NB4 (cell line): ENCODE measurements at places on chromosomes 16 and 17.

DNA sequence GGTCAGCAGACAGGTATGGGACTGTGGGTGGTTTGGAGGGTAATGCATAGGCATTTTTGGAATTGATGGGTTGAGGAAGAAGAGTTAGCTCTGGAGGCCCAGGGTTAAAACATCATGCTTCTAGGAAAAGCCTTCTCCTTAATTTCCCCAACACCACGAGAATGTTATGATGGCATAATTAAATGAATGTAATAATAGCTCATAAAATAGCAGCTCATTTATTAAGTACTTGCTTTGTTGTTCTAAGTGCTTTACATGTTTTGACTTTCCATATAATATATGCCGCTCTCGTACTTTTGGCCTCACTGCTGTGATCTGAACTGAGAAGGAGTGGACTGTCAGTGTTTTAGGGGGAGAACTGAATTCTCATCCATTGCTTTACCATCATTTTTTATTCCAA, 14.3 kb downstream of the LIMD2 start:
- no peak for DNase-seq

GRCh38 chr17:68953340-68953997, 1.7 kb downstream of the ABCA8 start:
- no peak for DNase-seq

GRCh38 chr16:72241008-72241407, 69.1 kb upstream of the PMFBP1 start:
- no peak for DNase-seq

DNA sequence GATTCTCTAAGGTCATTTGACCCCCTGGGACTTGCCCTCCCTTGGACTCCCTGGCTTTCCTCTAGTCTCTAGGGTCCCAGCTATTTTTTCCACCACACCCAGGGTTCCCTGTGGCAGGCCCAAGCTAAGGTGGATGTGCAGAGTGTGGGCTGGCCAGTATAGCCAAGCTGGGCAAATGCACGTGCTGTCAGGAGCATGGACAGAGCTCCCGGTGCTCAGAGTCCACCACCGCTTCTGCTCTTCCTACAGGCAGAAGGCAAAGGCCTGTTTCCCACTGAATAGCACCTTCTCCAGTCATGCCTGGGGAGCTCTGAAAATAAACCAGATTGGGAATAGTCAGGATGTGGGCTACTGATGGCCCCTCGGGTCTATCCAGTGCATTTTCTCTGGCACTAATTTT, 53.3 kb downstream of the GNAO1 start:
- no peak for DNase-seq

- DNase-seq, result no peak
Observed at GRCh38 chr17:72031219-72031884, 89.5 kb upstream of the SOX9 start.

GRCh38 chr17:5533486-5534315, 47.3 kb downstream of the MIS12 start:
- DNase-seq, result no peak

DNA sequence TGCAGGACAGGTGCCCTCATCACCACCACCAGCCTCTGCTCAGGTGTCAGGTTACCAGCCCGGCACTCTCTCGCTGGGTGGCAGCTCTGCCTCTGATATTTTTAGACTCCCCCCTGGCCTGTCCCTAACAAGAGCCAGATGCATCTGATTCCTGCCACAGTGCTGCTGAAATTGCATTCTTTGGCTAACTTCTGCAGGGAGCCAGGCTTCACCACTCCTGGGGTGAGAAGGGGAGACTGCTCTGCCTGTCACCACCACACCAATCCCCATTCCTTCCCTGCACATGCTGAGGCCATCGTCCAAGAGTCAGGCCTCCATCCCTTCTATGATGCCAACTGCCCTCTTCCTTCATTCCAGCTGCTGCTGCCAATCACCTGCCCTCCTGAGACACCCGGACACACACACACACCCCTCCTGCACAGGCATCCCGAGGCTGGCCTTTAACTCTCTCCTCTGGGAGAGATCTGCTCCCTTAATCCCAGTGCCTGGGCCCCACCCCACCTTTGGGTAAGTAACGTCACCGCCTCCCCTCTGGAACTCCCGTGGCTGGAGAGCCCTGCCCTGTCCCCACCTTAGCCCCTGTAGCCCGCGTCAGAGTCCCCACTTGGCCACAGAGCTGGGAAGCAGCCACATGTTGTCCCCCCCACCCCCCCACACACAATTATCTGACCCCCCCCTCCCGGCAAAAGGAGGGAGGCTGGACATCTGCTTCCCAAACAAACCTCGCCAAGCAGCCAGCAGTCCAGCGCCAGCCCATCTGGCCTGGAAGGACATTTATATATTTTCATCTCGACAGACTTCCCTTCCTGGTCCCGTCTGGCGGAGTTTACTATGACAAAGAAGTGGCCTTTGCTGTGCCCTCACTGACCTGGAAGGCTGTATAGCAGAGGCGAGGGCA, 2.8 kb downstream of the EMP2 start:
- DNase-seq, result no peak

DNA sequence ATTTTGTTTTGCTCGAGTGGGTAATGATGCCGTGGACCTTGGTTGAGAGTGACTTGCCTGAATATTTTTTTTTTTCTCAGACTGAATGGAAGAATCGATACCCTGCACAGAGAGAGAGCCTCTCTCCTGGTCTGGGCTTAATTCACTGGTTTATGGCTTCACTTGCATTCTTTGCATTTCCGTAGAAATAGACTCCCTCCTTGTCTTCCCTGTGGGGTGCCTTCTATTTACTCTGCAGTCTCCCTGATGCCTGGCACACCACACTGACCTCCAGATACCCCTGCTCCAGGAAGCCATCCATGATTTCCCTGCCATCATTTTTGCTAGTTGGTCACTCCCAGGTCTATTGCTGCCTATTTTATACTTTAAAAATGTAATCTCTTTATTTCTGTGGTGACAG, 238.0 kb downstream of the SNX29 start:
- DNase-seq, result no peak

GRCh38 chr16:11050536-11050935, 106.2 kb downstream of the CLEC16A start:
- no peak for DNase-seq
